ENCODE measurements at places on chromosomes 11 and 22. TPM values are rescaled to one million over a fixed set of nuclear protein-coding genes. Genes with fewer than 3 reads are reported as not detected.
A peak's percentile ranks its signal among the peaks of the same experiment; 100 is the strongest.

DNA sequence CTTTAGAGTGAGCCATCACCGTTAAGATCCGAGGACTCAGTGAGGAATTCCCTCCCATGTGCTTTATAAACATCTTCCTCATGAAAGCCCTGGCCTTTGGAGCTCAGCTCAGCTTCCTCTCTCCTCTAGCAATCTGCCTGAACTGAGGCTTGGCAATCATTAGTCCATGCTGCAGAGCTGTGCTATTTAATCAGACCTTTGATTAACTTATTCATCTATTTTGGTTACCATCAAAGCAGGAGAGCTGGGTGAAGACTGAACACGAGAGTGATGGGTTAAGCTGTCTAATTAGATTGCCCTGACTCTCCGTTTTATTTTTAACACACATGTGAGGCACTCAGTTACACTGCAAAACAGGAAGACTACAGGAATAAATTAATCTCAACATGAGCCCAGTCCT is 351.3 kb downstream of the LARGE1 start:
- DNase-seq, result no peak

Gene KRTAP5-11
- total RNA-seq, result not detected

Gene RAB36
- total RNA-seq, result 3.1 TPM

Gene UBQLN3
- 1.3 TPM for total RNA-seq

- DNase-seq, result peak; percentile 86
Observed at GRCh38 chr11:64652586-64653387, 61.8 kb downstream of the SLC22A12 start.

GRCh38 chr11:86869966-86870570 is 69.7 kb downstream of the PRSS23 start:
- DNase-seq, result peak; percentile 59

- peak; percentile 5 for DNase-seq
Observed at GRCh38 chr11:1881442-1882264, 10.0 kb downstream of the PRR33 start.

DNA sequence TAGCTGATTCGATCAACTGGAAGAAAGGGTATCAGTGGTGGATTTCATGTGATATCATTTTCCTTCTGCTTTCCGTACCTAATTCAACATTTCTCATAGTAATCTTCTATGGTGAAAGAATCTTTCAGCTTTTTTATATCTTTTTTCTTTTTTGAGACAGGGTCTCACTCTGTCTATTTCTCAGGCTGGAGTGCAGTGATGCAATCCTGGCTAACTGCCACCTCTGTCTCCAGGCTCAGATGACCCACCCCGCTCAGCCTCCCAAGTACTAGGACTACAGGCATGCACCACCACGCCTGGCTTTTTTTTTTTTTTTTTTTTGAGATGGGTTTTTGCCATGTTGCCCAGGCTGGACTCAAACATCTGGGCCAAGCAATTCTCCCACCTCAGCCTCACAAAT is 18.6 kb upstream of the CHORDC1 start:
- DNase-seq, result no peak

DNA sequence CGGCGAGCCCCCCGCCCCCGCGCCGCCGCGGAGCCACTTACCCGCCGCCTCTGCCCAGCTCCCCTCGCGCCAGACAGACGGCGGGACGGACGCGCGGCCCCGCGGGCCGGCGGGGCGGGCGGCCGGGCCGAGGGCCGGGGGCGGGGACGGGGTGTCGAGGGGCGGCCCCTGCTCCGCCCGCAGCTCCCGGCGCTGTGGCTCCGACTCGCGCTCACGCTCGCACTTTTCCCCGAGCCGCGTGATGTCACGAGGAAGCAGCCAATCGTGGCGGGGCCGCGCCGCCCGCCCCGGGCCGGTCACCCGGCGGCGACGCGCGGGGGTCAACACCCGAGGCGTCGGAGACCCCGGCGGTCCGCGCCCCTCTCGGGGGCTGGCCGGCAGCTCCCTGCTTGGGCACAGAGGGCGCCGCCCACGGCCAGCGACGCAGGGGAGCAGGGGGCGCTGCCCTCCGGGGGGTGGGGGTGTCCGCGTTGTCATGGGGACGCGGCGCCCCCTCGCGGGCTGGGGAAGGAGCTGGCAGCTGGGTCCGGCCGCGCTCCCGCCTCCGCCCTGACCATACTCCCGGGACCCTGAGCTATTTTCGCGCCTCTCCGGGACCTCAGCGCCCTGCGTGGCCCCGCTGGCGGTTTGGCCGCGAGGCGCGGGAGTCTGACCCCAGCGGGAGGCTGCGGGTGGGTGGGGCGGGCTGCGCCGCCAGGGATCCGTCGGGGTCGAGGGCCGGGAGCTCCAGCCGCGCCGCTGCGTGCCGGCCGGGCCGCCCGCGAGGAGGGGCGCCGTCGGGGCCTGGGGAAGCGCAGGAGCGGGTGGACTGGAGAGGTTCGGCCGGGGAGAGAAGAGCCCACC is at the start of gene CHRM4:
Gene CHRM4, minus strand, starts transcription at position 199 of the 843 bp plus-strand sequence. CDS start 5,219 bp downstream, outside the sequence.
- no peak for DNase-seq

Gene PDE3B
- 17.4 TPM for total RNA-seq

DNA sequence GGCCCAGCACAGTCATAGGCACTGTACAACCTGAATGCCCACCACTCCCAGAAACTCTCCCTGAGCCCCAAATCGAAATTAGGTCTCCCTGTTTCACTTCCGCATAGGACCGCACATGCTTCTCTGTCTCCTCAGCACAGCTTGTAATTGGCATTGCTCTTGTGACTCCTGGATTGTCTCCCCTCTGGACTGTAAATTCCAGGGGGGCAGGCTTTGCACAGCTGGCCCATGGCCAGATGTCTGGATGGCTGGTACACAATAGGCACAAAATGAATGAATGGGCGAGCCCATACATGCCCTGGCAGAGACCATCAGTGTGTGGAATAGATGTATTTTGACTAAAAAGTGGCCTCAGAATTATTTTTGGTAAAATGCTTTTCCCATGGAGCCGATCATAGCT is 63.3 kb upstream of the PHF21B start:
- no peak for DNase-seq

DNA sequence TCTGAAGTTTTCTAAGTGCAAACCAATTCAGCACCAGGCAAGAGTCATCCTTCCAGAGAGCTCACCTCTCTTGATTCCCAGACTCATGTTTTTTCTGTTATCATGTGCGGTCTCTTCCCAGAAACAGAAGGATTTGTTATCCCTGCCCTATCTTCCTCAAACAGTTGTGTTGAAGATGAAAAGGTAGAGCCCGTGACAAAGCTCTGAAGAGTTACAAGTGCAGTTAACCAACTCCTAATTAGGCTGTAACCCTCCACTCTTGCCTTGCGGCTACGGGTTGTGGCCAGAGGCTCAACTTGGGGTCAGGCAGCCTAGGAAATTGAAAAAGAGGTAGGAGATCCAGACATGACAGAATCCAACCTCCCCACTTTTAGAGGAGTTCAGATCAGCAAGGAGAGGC is 76.2 kb upstream of the CADM1 start:
- DNase-seq, result no peak

DNA sequence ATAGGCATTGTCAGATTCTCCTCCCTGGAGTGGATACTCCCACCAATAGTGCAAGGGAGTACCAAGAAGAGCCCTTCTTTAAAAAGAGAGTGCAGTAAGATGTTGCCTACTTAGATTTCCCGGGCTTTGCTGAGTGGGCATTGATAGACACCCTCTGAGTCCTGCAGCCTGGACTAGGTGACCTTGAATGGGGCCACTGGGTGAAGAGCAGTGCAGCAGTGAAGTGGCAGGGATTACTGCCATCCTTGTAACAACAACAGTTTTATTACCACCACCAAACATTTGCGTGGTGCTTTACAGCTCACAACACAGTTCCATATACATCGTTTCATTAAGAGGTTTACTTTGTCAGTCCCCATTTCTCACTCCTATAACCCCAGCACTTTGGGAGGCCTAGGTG is 59.4 kb downstream of the MICAL2 start:
- no peak for DNase-seq

Gene SLC39A13
- 54.7 TPM for total RNA-seq

Gene IGLL5
- 3.4 TPM for total RNA-seq

DNA sequence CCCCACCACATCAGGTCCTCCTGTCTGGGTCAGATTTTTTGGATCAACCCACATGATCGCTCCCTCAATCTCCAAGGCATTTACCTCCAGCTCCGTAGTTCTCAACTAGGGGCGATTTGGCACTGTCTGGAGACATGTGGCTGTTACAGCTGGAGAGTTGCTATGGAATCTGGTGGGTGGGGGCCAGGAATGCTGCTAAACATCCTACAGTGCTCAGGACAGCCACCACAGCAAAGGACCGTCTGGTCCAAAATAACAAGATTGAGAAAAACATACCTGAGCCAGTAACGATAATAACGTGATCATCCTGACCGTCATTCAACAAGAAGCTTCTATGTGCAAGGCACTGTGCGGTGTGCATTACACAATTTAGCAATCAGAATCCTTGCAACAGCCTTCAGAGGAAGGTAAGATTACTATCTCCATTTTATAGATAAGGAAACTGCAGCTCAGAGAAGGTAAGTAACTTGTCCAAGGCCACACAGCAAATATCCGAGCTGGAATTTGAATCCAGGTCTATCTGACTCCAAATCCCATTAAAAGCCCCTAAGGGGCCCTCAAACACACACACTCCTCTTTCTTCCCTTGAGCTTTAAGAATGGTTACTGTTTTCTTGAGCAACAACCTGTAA is 14.3 kb upstream of the CRY2 start:
- no peak for DNase-seq

GRCh38 chr11:2221591-2221990 is 48.8 kb downstream of the ASCL2 start:
- DNase-seq, result no peak

Gene SLC25A18
- total RNA-seq, result 2.1 TPM

Gene GAL
- 3.4 TPM for total RNA-seq

Gene ZP1
- not detected for total RNA-seq

Gene PATE1
- total RNA-seq, result not detected

GRCh38 chr11:61020551-61021235 is 49.2 kb downstream of the CD6 start:
- no peak for DNase-seq

DNA sequence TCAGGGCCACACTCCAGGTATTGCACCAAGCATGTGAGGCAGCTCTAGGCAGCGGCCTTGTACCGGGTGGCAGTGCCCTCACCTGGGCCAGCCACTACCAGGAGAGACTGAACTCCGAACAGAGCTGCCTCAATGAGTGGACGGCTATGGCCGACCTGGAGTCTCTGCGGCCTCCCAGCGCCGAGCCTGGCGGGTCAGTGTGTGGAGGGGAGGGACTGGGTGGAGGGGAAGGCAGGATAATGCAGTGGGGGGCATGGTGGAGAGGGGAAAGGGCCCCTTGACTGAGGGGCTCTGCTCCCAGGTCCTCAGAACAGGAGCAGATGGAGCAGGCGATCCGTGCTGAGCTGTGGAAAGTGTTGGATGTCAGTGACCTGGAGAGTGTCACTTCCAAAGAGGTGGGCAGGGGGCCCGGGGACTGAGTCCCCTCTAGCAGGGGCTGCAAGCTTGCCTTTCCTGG is 4.2 kb downstream of the SSH3 start:
- DNase-seq, result no peak

- DNase-seq, result no peak
Observed at GRCh38 chr11:122205036-122205435, 89.0 kb upstream of the BLID start.

- DNase-seq, result no peak
Observed at GRCh38 chr11:70608568-70609470, 210.5 kb downstream of the CTTN start.

Gene CD3G
- total RNA-seq, result not detected

- DNase-seq, result peak; percentile 31
Observed at GRCh38 chr11:72642043-72642883, 32.0 kb downstream of the PDE2A start.

Gene NRGN
- total RNA-seq, result not detected

Gene FKBP2
- 92.6 TPM for total RNA-seq

GRCh38 chr11:82858556-82859091 is 41.6 kb downstream of the PRCP start:
- DNase-seq, result no peak

DNA sequence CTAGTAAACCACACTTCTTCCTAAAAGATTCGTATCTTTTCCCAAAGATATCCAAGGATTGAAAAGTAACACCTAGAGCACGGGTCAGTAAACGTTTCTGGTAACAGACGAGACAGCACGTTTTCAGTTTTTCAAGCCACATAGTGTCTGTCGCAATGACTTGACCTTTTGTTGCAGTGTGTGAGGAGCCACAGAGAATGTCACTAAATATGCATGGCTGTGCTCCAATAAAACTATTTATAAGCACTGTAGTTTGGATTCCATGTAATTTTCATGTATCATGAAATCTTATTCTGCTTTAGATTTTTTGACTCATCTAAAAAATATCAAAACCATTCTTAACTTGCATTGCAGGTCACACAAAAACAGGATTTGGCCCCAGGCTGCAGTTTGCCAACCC is 18.3 kb upstream of the MICAL3 start:
- DNase-seq, result no peak

DNA sequence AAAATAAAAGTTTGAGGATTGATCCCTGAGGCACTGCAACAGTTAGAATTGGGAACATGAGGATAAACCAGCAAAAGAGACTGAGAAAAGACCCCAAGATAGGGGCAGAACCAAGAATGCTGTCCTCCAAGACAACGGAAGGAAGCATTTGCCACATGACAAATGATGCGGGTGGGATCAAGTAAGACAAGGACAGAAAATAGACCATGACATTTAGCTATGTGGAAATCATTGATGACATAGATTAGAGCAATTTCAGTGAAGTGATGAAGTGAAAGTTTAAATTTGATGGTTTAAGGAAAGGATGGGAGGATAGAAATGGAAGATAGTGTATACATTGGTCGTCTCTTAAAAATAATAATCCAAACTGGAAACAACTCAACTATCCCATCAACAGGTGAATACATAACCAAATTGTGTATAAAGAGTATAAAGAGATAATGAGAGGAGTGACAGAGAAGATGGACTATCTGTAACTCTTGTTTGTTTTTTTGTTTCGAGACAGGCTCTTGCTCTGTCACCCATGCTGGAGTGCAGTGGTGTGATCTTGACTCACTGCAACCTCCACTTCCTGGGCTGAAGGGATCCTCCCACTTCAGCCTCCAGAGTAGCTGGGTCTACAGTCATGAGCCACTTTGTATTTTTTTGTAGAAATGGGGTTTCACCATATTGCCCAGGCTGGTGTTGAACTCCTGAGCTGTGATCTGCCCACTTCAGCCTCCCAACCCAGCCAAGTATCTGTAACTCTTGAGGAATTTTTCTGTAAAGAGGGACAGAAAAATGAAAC is 48.7 kb upstream of the FDX1 start:
- DNase-seq, result no peak

DNA sequence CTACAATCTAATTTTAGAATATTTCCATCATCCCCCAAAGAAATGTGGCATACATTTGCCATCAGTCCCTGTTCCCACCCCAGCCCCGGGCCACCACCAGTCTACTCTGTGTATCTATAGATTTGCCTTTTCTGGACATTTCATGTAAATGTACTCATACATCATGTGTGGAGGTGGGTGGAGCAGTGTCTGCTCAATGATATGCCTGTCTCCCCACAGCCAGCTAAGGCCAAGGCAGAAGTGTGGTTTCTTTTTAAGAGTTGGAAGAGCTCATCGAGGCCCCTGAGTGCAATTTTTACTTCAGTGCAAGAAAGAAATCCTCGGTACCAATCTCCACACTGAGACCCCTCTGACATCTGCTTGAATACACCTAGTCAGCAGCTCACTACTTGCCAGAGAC is 80.5 kb downstream of the TP53I11 start:
- DNase-seq, result no peak

- peak; percentile 20 for DNase-seq
Observed at GRCh38 chr11:35030716-35031213, 108.2 kb upstream of the CD44 start.

Gene PRG3
- not detected for total RNA-seq

Gene RAG2
- not detected for total RNA-seq

Gene LBHD1
- total RNA-seq, result 4.9 TPM
